Colonic mucosa (tissue), 4 donors: ENCODE measurements at places on chromosomes 2 and 18. TPM values are rescaled to one million over a fixed set of nuclear protein-coding genes. Genes with fewer than 3 reads are reported as not detected.

The FBXO36 gene
- total RNA-seq: 1.9 TPM

The ALPP gene
- 0.37 TPM for total RNA-seq

- H3K36me3 ChIP-seq: no peaks in the 10 kb centered on the region
- no peaks in the 10 kb centered on the region for H3K27me3 ChIP-seq
- no peak overlapping the region for H3K27ac ChIP-seq
- no peak for DNase-seq
- H3K4me1 ChIP-seq: no peaks in the 10 kb centered on the region
- H3K4me3 ChIP-seq: no peak overlapping the region
These were observed 376.4 kb upstream of the VWC2L start for GRCh38 chr2:214034417-214034816.

DNA sequence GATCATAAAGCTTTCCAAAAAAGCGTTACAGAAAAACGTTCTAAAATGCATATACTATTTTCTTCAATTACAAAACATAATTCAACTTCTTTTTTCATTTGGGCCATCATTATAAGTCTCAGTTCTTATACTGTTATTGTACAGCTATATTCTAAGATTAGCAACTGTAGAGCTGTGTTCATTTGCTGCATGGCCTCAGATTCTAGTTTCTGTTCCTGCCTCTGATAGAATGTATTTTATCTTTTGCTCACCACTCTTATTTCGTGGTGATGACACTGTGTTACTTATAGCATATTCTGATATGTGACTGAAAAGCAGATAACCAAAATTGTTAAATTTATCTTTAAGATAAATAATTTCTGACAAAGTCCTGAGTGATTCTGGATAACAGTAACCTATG is 67.2 kb downstream of the PTRHD1 start:
- no peaks in the 10 kb centered on the region for H3K36me3 ChIP-seq
- no peak for DNase-seq
- H3K27me3 ChIP-seq: no peaks in the 10 kb centered on the region
- H3K27ac ChIP-seq: no peak overlapping the region
- no peak overlapping the region for H3K4me3 ChIP-seq

- DNase-seq: peak; percentile 12
- H3K27me3 ChIP-seq: no peaks in the 10 kb centered on the region
- no peaks in the 10 kb centered on the region for H3K4me1 ChIP-seq
- H3K27ac ChIP-seq: no peak overlapping the region
These were observed 135.1 kb upstream of the ID2 start for GRCh38 chr2:8546612-8547283.

GRCh38 chr18:76752400-76752799 is 70.0 kb upstream of the ZNF236 start:
- no peak for DNase-seq
- no peaks in the 10 kb centered on the region for H3K27me3 ChIP-seq
- no peaks in the 10 kb centered on the region for H3K36me3 ChIP-seq
- H3K4me3 ChIP-seq: no peak overlapping the region
- no peak overlapping the region for H3K27ac ChIP-seq

DNA sequence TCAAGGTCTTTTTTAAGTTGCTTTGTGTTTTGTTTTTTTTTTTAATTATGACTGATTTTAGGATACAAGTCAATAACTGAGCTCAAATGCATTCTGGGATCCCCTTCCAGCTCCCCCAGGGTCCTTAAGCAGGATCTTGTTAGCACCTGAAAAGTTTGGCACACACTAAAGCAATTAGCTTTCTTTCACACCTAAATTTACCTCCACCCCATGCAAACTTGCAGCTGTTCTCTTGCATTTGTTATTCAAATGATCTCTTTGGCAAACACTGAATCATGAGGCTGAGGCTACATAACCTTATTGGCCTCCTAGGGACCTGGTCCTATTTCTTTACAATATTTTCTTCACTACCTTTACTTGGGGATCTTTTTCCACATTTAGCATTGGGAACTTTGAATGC is 2026.1 kb upstream of the CELF4 start:
- DNase-seq: no peak
- H3K4me3 ChIP-seq: no peak overlapping the region
- no peaks in the 10 kb centered on the region for H3K36me3 ChIP-seq
- H3K27me3 ChIP-seq: no peaks in the 10 kb centered on the region
- H3K27ac ChIP-seq: no peak overlapping the region
